ENCODE measurements at places on chromosomes 5 and 9.

- DNase-seq: no peak
Observed at GRCh38 chr9:79953908-79954307, 382.1 kb downstream of the TLE4 start.

DNA sequence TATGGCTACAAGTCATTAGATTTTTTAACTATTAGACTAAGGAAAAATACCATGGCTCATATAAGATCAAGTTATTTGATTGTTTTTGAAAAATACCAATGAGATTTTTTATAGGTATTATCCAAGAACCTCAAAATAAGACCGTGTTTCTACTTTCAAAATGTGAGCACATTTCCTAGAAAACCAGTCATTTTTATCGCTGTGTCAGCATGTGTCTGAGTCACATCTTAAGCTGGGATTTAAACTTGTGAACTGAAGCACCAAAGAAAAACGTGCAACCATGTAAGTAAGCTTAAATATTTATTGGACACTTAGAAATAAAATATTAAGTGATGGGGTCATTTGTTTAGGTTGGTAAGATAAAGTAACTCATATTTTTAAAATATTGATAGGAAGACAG is 1676.0 kb upstream of the NUDT12 start:
- no peak for DNase-seq

DNA sequence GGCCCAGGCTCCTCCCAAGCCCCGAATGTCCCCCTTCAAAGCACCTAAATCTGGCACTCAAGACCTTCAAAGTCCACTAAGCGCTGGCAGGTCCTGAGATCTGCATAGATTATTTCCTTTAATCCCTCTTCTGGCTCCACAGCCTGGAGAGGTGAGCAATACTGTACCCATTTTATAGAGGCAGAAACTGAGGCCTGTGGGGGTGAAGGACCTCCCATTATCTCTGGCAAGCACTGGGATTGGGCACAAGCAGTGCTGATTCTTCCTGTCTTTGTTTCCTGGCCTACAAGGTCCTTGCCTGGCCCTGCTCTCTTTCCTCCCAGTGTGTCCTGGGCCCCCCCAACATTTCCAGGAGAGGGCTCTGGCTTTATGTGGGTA is 252.3 kb downstream of the PBX3 start:
- no peak for DNase-seq

DNA sequence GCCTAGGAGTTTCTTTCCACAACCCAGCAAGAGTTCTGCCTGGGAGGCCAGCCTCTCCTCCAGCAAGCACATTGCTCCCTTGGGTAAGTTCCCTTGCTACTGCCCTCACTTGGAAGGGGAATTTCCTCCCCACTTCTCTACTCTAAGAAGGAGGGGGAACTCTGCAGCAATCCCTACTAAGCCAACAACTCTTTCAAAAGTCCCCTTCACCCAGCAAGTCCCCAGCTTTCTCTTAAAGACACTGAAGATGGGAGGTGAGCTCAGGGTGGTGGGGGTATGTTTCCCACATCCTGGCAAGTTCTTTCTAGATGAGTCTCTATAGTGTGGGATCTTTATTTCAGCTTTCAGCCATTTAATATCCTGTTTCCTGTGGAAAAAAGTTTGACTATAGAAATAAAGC is 49.0 kb downstream of the PDE8B start:
- DNase-seq: no peak

DNA sequence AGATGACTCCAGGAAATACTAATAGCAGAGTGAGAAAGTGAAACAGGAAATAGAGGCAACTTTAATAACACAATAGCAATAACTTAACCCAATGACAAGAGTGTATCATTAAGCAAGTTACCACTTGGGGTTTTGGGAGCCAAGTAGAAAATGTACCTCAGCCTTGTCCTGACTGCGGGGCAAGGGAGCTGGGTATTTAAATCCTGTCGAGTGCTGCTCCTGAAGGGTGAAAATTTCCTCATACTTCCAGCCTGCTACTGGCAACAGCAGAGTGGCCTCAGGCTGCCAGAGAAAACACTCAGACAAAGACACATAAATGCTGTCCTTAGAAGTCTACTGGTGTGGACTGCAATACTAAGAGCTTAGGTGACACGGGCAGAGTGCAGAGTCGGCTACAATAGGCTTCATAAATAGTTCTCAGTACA is 112.5 kb upstream of the EMB start:
- DNase-seq: no peak
